ENCODE measurements at places on chromosomes 7 and 10. TPM values are rescaled to one million over a fixed set of nuclear protein-coding genes. Genes with fewer than 3 reads are reported as not detected.

Gene CAMK1D
- 9.4 TPM for total RNA-seq

Gene HHEX
- total RNA-seq: 16.8 TPM

Gene TFPI2
- 4.9 TPM for total RNA-seq

Gene TFR2
- total RNA-seq: 1.7 TPM

Gene SYNPO2L
- total RNA-seq: 0.21 TPM

Gene SPDYE5
- 0.28 TPM for total RNA-seq

Gene COPS6
- total RNA-seq: 66.1 TPM

Gene ITGA8
- total RNA-seq: 124 TPM

Gene TAC1
- total RNA-seq: not detected

Gene C7orf33
- total RNA-seq: not detected

Gene STK17A
- total RNA-seq: 25.8 TPM

Gene TMEM229A
- total RNA-seq: not detected

Gene GHRHR
- not detected for total RNA-seq

Gene CALHM1
- total RNA-seq: not detected

Gene EBLN1
- total RNA-seq: not detected

Gene PRPS1L1
- not detected for total RNA-seq

Gene PIP
- 37.1 TPM for total RNA-seq

Gene KNDC1
- total RNA-seq: 7.5 TPM

Gene HIPK2
- 65.1 TPM for total RNA-seq
